Upper lobe of left lung (tissue), 6 donors: ENCODE measurements at places on chromosomes 16 and 17. TPM values are rescaled to one million over a fixed set of nuclear protein-coding genes. Genes with fewer than 3 reads are reported as not detected.

- no peaks in the 10 kb centered on the region for H3K36me3 ChIP-seq
- H3K4me1 ChIP-seq = no peaks in the 10 kb centered on the region
- H3K27ac ChIP-seq = no peak overlapping the region
- H3K27me3 ChIP-seq = no peaks in the 10 kb centered on the region
Measured at GRCh38 chr16:80938004-80938878, 68.4 kb downstream of the CMC2 start.

Gene ACLY
- total RNA-seq = 67.7 TPM

DNA sequence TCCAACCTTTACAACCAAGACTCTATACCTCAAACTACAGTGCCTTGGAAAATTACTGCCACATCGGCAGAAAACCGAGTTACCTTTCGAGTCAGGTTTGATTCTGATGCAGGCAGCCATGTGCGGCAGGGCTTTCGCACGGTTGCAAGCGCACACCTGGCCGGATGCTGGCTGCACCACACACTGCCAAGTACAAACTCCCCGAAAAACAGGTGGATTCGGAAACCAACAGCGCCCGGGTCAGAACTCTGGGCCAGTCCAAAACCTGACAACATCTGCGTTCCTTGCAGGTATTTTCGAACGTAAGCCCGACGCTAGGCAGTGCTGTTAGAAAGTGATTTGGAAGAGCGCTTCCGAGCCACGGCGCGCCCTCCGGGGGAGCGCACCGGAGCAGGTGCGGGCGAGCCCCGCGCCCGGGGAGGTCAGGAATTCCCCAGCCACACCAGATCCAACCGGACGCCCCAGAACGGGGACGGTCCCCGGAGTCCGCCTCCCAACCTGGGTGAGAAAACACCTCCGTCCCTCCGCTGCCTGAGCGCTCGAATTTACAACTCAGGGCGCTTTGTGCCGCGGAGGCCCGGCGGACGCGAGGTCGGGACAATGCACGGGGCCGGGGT is 1.2 kb downstream of the USP7 start:
- peak overlapping the region; percentile 93 for H3K4me3 ChIP-seq
- peak overlapping the region; percentile 77 for H3K27ac ChIP-seq
- no peaks in the 10 kb centered on the region for H3K27me3 ChIP-seq
- peaks cover 47% of the 10 kb centered on the region for H3K4me1 ChIP-seq
- DNase-seq = peak; percentile 36
- H3K36me3 ChIP-seq = no peaks in the 10 kb centered on the region

Gene PIRT
- not detected for total RNA-seq

Gene CCDC154
- total RNA-seq = 1.3 TPM

GRCh38 chr17:72164158-72164739 is 43.4 kb downstream of the SOX9 start:
- H3K4me1 ChIP-seq = no peaks in the 10 kb centered on the region
- no peaks in the 10 kb centered on the region for H3K36me3 ChIP-seq
- no peak overlapping the region for H3K27ac ChIP-seq

- H3K4me1 ChIP-seq = peaks cover 14% of the 10 kb centered on the region
- H3K27ac ChIP-seq = no peak overlapping the region
- H3K27me3 ChIP-seq = no peaks in the 10 kb centered on the region
- peaks cover 42% of the 10 kb centered on the region for H3K36me3 ChIP-seq
- DNase-seq = peak; percentile 45
Measured at GRCh38 chr16:70770626-70771552, 30.1 kb downstream of the VAC14 start.

GRCh38 chr17:64565563-64565962 is 58.8 kb downstream of the CEP95 start:
- DNase-seq = no peak
- no peak overlapping the region for H3K4me3 ChIP-seq
- peaks cover 9% of the 10 kb centered on the region for H3K4me1 ChIP-seq
- no peak overlapping the region for H3K27ac ChIP-seq
- peaks cover 54% of the 10 kb centered on the region for H3K36me3 ChIP-seq

Gene HASPIN
- total RNA-seq = not detected

GRCh38 chr16:49023050-49023449 is 258.6 kb downstream of the CBLN1 start:
- H3K4me3 ChIP-seq = no peak overlapping the region
- no peaks in the 10 kb centered on the region for H3K4me1 ChIP-seq
- H3K36me3 ChIP-seq = no peaks in the 10 kb centered on the region
- H3K27ac ChIP-seq = no peak overlapping the region
- H3K27me3 ChIP-seq = no peaks in the 10 kb centered on the region

- H3K36me3 ChIP-seq = no peaks in the 10 kb centered on the region
- no peaks in the 10 kb centered on the region for H3K27me3 ChIP-seq
- H3K4me3 ChIP-seq = no peak overlapping the region
- H3K4me1 ChIP-seq = no peaks in the 10 kb centered on the region
- no peak overlapping the region for H3K27ac ChIP-seq
- no peak for DNase-seq
Measured at GRCh38 chr17:69716556-69716955, 302.1 kb downstream of the MAP2K6 start.

- peaks cover 29% of the 10 kb centered on the region for H3K4me1 ChIP-seq
- peak within 1 kb of the TSS; percentile 60 for H3K4me3 ChIP-seq
- peak; percentile 86 for DNase-seq
- peak within 1 kb of the TSS; percentile 60 for H3K27ac ChIP-seq
- H3K27me3 ChIP-seq = peaks cover 14% of the 10 kb centered on the region
Measured at GRCh38 chr17:60149691-60150582, at the start of gene CA4. TSS of gene CA4 (plus strand) at chr17:60149973. CDS start at chr17:60150035, 62 bp downstream.

Gene TBX2
- 94.3 TPM for total RNA-seq

DNA sequence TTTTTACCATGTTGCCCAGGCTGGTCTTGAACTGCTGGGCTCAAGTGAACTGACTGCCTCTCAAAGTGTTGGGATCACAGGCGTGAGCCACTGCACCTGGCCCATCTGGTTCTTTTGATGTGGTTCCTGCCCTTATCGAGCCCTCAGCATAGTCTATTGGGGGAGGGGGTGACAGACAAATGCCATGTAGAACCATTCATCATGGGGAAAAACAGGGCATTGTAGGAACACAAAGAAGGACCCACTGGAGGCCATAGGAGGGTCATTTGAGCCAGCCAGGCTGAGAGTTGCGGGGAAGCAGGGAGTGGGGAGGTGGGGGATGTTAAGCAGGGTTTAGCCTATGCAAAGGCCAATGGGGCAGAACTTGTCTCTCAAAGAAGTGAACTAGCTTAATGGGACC is 11.9 kb downstream of the SEC14L5 start:
- H3K4me1 ChIP-seq = no peaks in the 10 kb centered on the region
- H3K27ac ChIP-seq = no peak overlapping the region
- no peaks in the 10 kb centered on the region for H3K27me3 ChIP-seq
- DNase-seq = no peak
- no peak overlapping the region for H3K4me3 ChIP-seq
- no peaks in the 10 kb centered on the region for H3K36me3 ChIP-seq

DNA sequence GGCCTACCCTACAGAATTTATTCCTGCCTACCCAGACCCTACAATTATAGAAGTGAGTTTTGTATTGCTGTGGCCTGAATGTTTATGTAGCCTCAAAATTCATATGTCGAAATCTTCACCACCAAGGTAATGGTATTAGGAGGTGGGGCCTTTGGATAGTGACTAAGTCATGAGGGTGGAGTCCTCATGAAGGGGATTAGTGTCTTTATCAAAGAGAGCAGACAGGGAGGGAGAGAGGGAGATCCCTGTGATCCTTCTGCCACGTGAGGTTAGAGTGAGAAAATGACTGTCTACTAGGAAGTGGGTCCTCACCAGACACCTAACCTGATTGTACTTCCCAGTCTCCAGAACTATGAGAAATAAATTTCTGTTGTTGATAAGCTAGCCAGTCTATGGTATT is 981 bp upstream of the DUXB start:
- no peaks in the 10 kb centered on the region for H3K27me3 ChIP-seq
- no peaks in the 10 kb centered on the region for H3K4me1 ChIP-seq
- H3K4me3 ChIP-seq = no peak overlapping the region
- no peaks in the 10 kb centered on the region for H3K36me3 ChIP-seq

DNA sequence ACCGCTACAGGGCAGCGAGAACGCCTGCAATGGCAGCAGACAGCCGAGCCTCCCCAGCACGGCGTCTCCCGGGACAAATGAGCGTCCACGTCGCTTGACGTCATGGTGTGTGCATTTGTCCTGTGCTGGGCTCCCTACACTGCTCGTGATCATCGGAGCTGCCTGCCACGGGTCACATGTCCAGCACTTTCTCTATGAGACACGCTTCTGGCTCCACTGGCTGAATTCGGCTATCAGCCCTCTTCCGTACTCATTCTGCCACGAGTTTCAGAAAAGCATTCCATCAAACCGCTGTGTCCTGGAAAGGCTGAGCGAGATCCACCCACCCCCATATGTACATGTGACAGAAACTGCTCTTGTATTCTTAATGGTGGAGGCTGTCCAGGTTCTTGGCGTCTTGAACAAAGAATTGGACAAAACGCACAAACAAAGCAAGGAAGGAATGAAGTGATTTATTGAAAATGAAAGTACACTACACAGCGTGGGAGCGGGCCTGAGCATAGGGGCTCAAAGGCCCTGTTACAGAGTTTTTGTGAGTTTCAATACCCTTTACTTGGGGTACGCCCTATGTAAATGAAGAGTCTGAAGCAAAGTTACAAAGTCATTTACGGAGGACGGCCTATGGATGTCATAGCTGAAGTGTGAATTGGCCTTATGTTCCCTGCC is 28.5 kb upstream of the SHCBP1 start:
- no peaks in the 10 kb centered on the region for H3K4me1 ChIP-seq
- no peak overlapping the region for H3K4me3 ChIP-seq
- H3K27ac ChIP-seq = no peak overlapping the region
- no peak for DNase-seq

- no peak overlapping the region for H3K4me3 ChIP-seq
- no peaks in the 10 kb centered on the region for H3K27me3 ChIP-seq
- no peak overlapping the region for H3K27ac ChIP-seq
- no peak for DNase-seq
- peaks cover 3% of the 10 kb centered on the region for H3K36me3 ChIP-seq
Measured at GRCh38 chr17:58521680-58522079, 7.2 kb upstream of the MTMR4 start.

Gene FGF11
- total RNA-seq = 0.57 TPM

Gene SLX4
- 5.2 TPM for total RNA-seq

GRCh38 chr16:77172951-77173350 is 18.0 kb upstream of the MON1B start:
- no peak overlapping the region for H3K27ac ChIP-seq
- DNase-seq = no peak
- no peaks in the 10 kb centered on the region for H3K36me3 ChIP-seq
- H3K4me1 ChIP-seq = no peaks in the 10 kb centered on the region
- H3K4me3 ChIP-seq = no peak overlapping the region
